Sigmoid colon (tissue), 7 donors: ENCODE measurements at places on chromosomes 2 and 18.

- no peak for DNase-seq
These were observed 2.1 kb upstream of the B3GNT7 start for GRCh38 chr2:231393149-231394131.

DNA sequence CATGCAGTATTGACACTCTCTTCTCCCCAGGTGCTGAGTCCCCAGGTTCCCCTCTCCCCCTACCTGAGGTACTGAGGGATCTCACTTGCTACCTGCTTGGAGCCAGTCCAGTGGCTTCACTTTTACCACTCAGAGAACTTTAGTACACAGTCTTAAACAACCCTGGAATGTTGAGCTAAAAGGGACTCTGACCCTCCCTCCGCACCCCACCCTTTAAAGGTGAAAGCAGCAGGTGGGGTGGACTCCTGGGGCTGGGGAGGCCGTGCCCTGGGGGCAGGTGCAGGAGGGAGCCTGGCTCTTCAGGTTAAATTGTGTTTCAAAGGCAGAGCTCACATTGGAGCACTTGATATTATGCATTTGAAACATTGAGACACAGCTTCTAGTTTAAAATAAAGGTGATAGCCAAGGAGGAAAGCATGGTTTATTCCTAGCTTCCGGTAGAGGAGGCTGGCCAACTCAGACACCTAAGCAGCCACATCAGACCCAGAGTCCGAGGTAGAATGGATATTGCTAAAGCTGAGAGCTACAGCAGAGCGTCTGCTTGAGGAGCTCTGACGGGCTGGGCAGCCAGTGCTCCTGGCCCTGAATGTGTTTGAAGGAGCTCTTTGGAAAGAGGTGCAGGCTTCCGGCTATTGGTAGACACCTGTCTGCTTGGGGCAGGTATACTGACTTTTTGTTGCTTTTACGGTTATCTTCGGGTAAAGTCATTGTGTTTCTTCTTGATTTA is 196.4 kb downstream of the AGAP1 start:
- peak; percentile 38 for DNase-seq

- no peak for DNase-seq
These were observed 143.3 kb upstream of the BCL2L11 start for GRCh38 chr2:110977403-110977802.

DNA sequence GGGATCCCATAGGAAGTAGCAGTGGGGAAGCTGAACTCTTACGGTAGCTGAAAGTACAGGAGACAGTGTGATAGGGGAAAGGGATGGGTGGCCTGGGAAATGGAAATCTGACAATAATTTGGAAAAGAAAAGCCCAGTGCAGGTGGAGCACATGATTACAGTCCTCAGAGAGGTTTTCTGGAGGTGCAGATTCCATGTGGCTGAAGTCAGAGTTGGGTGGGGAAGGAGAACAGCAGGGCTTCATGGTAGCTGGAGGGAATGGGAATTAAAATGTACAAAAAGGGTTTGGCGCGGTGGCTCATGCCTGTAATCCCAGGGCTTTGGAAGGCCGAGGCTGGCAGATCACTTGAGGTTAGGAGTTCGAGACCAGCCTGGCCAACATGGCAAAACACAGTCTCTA is 12.2 kb downstream of the HRH4 start:
- no peak for DNase-seq

DNA sequence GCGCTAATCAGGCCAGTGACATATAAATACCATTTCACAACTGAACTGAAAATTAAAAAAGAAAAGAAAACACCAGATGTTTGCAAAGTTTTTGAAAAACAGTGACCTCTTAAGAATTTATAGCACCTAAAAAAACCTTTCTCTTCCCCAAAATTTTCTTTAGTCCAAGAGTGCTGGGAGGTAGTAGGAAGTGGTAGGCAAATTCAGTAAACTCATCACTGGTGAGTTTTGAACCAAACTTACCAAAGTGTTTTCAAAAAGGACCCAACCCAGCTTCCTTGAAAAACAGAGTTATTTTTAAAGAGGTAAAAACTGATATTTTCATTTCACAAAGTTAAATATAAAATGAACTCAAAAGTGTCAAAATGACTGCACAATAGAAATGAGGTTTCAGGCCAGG is 90.4 kb downstream of the TMEM247 start:
- no peak for DNase-seq
